ENCODE measurements at places on chromosomes 12 and 14. TPM values are rescaled to one million over a fixed set of nuclear protein-coding genes. Genes with fewer than 3 reads are reported as not detected.

RNF41 gene
- total RNA-seq, result 151 TPM

BCDIN3D gene
- 6.4 TPM for total RNA-seq

MLH3 gene
- total RNA-seq, result 14.2 TPM

DACT1 gene
- total RNA-seq, result 3.3 TPM

TAS2R31 gene
- 2.0 TPM for total RNA-seq

FOXM1 gene
- total RNA-seq, result 1.0 TPM

CLEC2B gene
- not detected for total RNA-seq

CMA1 gene
- total RNA-seq, result not detected

HCAR3 gene
- 0.33 TPM for total RNA-seq

Measured in mammary epithelial cell (primary cell).